ENCODE measurements at places on chromosomes 7 and 10. TPM values are rescaled to one million over a fixed set of nuclear protein-coding genes. Genes with fewer than 3 reads are reported as not detected.

DNA sequence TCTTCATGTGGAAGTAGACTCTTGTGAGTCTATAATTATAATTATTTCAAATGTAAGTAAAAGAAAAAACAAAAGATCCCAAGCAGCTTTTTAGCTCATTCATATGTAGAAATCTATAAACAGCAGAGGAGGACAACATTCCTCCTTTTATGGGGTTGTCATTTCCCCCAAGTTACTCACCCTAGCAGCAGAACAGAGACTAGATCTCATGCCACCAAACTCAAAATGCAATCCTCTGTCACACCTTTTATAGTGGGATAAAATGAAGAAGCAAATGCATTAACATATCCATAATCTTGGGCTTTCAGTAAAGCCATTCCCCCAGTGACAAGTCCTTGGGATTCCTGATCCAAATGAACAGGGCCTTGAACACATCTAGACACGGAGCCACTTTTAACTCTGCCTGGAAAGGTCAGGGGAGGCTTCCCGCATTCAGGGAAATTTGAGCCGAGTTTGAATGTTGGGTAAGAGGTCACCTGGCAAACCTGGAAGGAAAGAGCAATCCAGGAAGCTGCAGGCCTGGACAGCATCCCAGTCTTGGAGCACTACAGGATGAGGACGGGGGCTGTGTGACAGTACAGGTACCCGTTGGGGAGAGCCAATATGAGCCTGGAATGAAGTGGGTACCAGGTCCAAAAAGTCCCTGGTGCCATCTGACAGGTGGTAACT, 76.4 kb downstream of the DOCK4 start:
- no peaks in the 10 kb centered on the region for H3K36me3 ChIP-seq

- no peak for DNase-seq
- H3K4me1 ChIP-seq, result peaks cover 2% of the 10 kb centered on the region
- no peak overlapping the region for H3K4me3 ChIP-seq
- no peaks in the 10 kb centered on the region for H3K36me3 ChIP-seq
- H3K27ac ChIP-seq, result no peak overlapping the region
These were observed 94.9 kb downstream of the MET start for GRCh38 chr7:116766881-116767280.

- H3K27ac ChIP-seq, result no peak overlapping the region
- no peaks in the 10 kb centered on the region for H3K36me3 ChIP-seq
- H3K4me3 ChIP-seq, result no peak overlapping the region
- H3K4me1 ChIP-seq, result no peaks in the 10 kb centered on the region
- no peaks in the 10 kb centered on the region for H3K27me3 ChIP-seq
These were observed 45.3 kb downstream of the ZNRF2 start for GRCh38 chr7:30329716-30330115.

GRCh38 chr7:106220307-106220706, 64.5 kb downstream of the NAMPT start:
- DNase-seq, result no peak
- peaks cover 2% of the 10 kb centered on the region for H3K27me3 ChIP-seq
- H3K4me3 ChIP-seq, result no peak overlapping the region
- no peaks in the 10 kb centered on the region for H3K36me3 ChIP-seq
- H3K27ac ChIP-seq, result no peak overlapping the region

GRCh38 chr10:98460837-98461499, 14.2 kb upstream of the HPS1 start:
- no peaks in the 10 kb centered on the region for H3K27me3 ChIP-seq
- H3K4me3 ChIP-seq, result no peak overlapping the region
- peak overlapping the region; percentile 59 for H3K27ac ChIP-seq
- no peaks in the 10 kb centered on the region for H3K36me3 ChIP-seq

- no peak overlapping the region for H3K4me3 ChIP-seq
- no peaks in the 10 kb centered on the region for H3K27me3 ChIP-seq
- no peak overlapping the region for H3K27ac ChIP-seq
- H3K4me1 ChIP-seq, result peaks cover 8% of the 10 kb centered on the region
- no peaks in the 10 kb centered on the region for H3K36me3 ChIP-seq
These were observed 31.5 kb downstream of the PIK3AP1 start for GRCh38 chr10:96688789-96689188.

DNA sequence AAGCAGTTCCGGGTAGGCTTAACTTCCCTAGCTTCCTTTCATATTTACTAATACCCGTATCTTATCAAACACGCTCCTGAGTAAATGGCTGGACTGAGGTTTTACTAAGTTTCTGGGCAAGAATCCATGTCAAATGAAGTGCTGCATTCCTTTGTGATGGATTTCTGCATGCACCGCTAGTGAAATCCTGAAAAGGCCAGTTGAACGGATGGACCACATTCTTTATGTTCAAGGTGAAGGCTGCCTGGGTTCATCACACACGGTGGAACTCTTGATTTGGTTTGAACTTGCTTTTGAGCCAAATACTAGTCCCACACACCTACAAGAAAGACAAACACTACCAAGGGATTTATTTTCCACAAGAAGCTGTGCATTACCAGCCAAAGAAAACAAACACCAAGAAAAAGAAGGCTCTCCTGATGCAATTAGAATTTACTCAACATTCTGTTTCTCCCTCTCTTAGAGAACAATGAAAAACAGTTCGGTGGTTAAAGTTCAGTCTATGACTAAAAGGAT, 255.0 kb upstream of the SEMA3C start:
- H3K27me3 ChIP-seq, result no peaks in the 10 kb centered on the region
- peak overlapping the region; percentile 32 for H3K27ac ChIP-seq
- no peaks in the 10 kb centered on the region for H3K36me3 ChIP-seq
- DNase-seq, result peak; percentile 87

- DNase-seq, result no peak
- H3K4me1 ChIP-seq, result peaks cover 9% of the 10 kb centered on the region
- no peaks in the 10 kb centered on the region for H3K36me3 ChIP-seq
- H3K27ac ChIP-seq, result no peak overlapping the region
- H3K27me3 ChIP-seq, result no peaks in the 10 kb centered on the region
These were observed 130.3 kb upstream of the ASAH2 start for GRCh38 chr10:50381642-50382041.

CEP41 gene
- 18.8 TPM for polyA plus RNA-seq

RNF32 gene
- polyA plus RNA-seq, result 0.56 TPM

DNA sequence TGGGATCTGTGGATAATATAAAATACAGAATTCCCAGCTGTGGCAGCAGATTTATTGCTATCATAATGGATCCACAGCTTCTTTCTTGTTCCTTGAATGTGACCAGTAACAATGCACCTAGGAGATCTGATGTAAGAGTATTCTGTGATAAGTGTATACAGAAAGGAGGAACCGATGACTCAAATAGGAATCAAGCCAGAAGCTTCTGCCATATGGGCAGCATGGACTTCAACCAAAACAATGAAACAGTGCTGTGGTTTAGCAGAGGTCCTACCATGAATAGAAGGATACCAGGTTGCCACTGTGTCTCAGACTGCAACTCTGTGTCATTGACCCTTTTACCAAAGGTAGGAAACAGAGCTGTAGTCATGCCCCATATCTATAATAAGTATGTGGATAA, 81.8 kb downstream of the PTPRZ1 start:
- no peak overlapping the region for H3K4me3 ChIP-seq
- no peaks in the 10 kb centered on the region for H3K4me1 ChIP-seq
- no peaks in the 10 kb centered on the region for H3K27me3 ChIP-seq
- H3K36me3 ChIP-seq, result no peaks in the 10 kb centered on the region
- peak; percentile 85 for DNase-seq
- no peak overlapping the region for H3K27ac ChIP-seq

GRCh38 chr7:155594163-155594732, 47.9 kb upstream of the CNPY1 start:
- no peaks in the 10 kb centered on the region for H3K4me1 ChIP-seq
- H3K36me3 ChIP-seq, result no peaks in the 10 kb centered on the region
- no peak for DNase-seq
- H3K27me3 ChIP-seq, result peaks cover 11% of the 10 kb centered on the region
- no peak overlapping the region for H3K4me3 ChIP-seq

DNA sequence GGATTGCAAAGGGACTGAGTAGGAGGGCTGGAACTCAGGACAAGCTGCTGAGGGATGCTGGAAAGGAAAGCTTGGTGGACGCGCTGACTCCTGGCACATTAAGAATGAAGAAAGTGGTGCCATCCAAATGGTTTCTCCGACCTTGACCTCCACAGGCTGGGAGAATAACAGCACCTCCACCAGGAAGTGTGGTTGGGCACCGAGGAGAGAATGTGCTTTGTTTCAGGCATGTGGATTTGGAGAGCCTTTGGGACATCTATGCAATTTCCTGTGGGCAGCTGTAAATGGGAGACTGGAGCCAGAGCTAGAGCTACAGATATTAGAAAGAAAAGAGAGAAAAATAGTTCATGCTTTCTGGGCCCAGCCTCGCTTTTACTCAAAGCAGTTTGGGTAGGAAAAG, 29.8 kb upstream of the HABP2 start:
- no peaks in the 10 kb centered on the region for H3K36me3 ChIP-seq
- no peak overlapping the region for H3K27ac ChIP-seq
- DNase-seq, result no peak
- H3K4me3 ChIP-seq, result no peak overlapping the region
- H3K4me1 ChIP-seq, result no peaks in the 10 kb centered on the region

CREB5 gene
- 17.9 TPM for polyA plus RNA-seq

DNA sequence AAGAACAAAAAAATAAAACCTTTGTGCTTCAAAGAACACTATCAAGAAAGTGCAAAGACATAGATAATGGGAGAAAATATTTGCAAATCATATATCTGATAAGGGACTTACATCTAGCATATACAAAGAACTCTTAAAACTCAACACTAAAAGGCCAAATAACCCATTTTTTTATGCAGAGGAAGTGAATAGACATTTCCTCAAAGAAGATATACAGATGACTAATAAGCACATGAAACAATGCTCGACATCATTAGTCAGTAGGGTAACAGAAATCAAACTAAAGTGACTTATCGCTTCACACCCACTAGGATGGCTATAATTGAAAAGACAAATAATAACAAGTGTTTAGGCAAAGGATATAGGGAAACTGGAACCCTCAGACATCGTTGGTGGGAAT, 78.0 kb downstream of the MALSU1 start:
- no peak overlapping the region for H3K4me3 ChIP-seq
- H3K27me3 ChIP-seq, result no peaks in the 10 kb centered on the region
- H3K36me3 ChIP-seq, result peaks cover 5% of the 10 kb centered on the region
- peaks cover 13% of the 10 kb centered on the region for H3K4me1 ChIP-seq

- no peak overlapping the region for H3K27ac ChIP-seq
- no peak overlapping the region for H3K4me3 ChIP-seq
- no peaks in the 10 kb centered on the region for H3K27me3 ChIP-seq
- DNase-seq, result no peak
These were observed 10.4 kb upstream of the COL1A2 start for GRCh38 chr7:94384315-94384714.

GRCh38 chr10:101364721-101365120, 10.8 kb downstream of the BTRC start:
- no peaks in the 10 kb centered on the region for H3K27me3 ChIP-seq
- H3K36me3 ChIP-seq, result peaks cover under 1% of the 10 kb centered on the region
- no peak overlapping the region for H3K27ac ChIP-seq

DNAH11 gene
- polyA plus RNA-seq, result not detected

WDFY4 gene
- not detected for polyA plus RNA-seq

DNA sequence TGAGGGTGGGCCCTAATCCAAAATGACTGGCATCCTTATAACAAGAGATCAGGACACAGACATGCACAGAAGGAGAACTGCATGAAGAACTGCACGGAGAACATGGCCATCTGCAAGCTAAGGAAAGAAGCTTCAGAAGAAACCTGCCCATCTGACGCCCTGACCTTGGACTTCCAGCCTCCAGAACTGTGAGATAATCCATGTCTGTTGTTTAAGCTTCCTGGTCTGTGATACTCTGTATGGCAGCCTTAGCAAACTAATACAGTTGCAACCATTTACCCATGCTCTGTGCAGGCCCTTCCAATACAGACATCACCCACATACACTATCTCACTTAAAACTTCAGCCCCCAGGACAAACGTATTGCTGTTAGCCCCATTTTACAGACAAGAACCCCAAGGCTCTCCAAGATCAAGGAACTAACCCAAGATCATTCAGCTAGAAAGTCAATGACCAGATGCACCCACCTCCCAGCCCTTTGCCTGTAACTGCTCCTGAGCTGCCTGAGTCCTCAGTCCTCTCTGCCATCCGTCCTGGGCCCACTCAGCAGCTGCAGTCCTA, 39.7 kb downstream of the DLG5 start:
- H3K27ac ChIP-seq, result peak overlapping the region; percentile 63
- DNase-seq, result no peak
- no peak overlapping the region for H3K4me3 ChIP-seq
- H3K36me3 ChIP-seq, result no peaks in the 10 kb centered on the region

GRCh38 chr7:97446361-97446760, 285.5 kb upstream of the TAC1 start:
- no peak overlapping the region for H3K27ac ChIP-seq
- no peaks in the 10 kb centered on the region for H3K36me3 ChIP-seq
- DNase-seq, result no peak
- H3K27me3 ChIP-seq, result no peaks in the 10 kb centered on the region
- no peak overlapping the region for H3K4me3 ChIP-seq

DNA sequence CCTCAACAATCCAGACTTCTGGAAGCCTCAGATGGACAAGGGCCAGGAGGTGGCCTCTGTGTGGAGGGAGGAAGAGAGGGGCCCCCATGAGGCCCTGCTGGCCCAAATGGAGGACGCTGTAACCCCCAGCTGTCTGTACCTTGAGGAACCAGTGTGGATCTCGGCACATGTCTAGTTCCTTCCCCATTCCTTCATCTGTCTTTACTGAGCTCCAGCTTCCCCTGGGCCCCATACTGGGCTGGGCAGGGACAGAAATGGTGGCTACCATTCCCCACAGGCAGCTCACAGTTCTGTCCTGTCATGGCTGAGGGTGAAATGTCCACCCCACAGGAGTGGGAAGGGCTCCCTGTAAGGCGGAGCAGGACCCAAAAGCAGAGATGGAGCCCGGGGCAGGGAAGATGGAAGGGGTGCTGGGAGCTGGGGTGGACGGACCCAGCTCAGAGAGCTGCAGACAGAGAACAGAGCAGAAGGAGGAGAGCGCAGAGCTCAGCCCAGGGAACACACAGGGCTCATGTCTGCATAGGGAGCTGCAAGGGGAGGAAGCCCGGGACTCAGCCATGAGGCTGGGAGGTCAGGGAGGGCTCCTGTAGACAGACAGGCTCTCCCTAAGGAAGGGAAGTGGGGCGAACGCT, 22.8 kb downstream of the ANTXRL start:
- H3K4me1 ChIP-seq, result peaks cover 12% of the 10 kb centered on the region
- H3K27me3 ChIP-seq, result peaks cover 6% of the 10 kb centered on the region
- no peak overlapping the region for H3K4me3 ChIP-seq
- H3K36me3 ChIP-seq, result no peaks in the 10 kb centered on the region
- no peak overlapping the region for H3K27ac ChIP-seq

DNA sequence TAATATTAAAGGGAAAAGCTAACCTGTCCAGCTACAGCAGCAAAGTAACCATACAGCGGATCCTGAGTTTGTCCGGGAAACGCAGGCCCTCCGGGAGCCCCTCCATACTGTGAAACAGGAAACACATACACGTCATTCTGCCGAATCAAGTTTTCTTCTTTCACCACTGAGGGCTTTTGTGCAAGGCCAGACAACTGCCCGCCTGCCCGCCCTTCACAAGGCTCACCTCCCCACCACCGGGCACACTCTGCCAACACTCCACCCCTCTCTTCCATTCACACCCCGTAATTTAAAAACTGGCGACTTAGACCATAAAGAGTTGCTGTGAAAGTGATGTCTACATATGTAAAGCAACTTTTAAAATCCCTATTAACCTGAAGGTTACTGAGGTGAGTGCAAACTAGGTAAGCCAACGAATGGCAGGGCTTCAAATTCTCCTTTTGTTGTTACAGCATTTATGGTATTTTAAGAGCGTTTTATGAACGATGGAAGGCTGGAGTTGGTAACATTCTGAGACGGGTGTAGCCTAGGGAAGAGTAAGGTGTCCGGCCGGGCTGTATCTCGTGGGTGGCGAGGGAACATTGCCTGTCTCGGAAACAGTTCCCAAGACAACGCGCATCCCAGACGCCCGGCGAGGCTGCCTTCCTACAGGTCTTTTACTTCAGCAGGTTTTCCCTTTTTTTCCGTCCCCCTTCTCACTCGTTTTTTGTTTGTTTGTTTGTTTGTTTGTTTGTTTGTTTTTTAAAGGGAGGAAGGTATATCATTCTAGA, 817 bp downstream of the SRI start:
- no peaks in the 10 kb centered on the region for H3K27me3 ChIP-seq
- DNase-seq, result peak; percentile 66
- peak overlapping the region; percentile 19 for H3K27ac ChIP-seq
- H3K36me3 ChIP-seq, result peaks cover 13% of the 10 kb centered on the region
- peaks cover 2% of the 10 kb centered on the region for H3K4me1 ChIP-seq

Data from IMR-90 (cell line).